KG1 (cell line): ENCODE measurements at places on chromosomes 12 and 14.

DNA sequence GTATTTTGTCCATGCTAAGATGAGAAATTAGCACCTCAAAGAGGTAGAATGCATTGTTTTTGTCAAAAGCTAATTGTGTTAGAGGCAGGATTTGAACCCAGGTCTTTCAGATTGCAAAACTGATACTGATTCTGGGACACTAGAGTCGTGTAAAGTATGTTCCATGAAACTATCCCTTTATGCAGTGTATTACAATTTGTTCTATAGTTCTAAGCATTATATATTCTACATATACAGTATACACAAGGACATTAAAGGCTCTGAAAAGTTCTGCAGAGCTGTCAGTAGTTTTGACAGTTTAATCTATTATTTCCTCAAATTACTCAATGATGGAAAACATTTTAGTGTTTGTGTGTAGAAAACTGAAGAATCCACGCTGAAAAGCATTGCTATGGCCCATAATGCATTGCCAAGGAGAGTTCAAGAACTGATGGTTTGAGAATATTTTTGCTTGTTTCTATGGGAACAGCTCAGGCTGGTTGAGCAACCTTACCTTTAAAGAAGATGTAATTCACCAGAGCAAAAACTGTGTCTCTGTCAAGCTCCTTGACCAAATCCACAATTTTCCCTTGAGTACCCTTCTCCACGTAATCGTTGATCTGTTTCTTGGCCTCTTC, 6.2 kb downstream of the SERPINA1 start:
- DNase-seq: no peak

- no peak for DNase-seq
Observed at GRCh38 chr12:13218641-13219040, 22.1 kb downstream of the EMP1 start.

DNA sequence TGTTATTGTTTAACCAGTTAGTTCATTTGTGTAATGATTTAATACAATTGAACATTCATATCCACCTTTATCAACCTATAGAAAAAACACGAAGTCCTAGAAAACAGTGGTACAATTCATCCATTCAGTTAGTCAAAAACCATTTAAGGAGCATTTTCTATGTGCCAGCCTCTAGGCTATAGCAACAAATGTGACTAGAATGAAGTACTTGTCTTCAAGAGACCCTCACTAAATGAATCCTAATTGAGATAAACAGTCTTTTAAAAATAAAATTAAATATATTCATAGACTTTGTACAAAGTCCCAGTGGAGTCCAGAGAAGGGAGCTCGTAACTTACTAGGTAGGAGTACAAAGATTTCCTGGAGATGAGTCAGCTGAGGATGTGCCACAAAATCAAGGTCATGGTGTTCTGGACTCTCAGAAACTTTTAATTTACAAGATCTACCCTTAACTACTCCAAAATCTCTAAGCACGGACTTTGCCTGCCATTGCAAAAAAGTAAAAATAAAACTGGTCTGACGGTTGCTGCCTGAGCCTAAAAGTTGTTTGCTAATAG, 430.7 kb upstream of the DCN start:
- DNase-seq: no peak

DNA sequence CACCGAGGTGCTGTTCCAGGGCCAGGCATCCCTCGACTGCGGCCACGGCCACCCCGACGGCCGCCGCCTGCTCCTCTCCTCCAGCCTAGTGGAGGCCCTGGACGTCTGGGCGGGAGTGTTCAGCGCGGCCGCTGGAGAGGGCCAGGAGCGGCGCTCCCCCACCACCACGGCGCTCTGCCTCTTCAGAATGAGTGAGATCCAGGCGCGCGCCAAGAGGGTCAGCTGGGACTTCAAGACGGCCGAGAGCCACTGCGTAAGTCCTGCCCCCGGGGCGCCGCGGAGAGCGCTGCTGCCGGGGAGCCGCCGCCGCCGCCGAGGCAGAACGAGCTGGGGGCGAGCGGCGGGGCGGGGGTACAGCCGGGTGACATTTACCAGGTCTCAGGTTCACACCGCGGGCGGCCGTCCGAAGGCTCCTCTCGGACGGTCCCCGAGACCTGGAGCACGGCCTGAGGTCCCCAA, 1.4 kb downstream of the PLXNC1 start:
- DNase-seq: no peak

- DNase-seq: no peak
Observed at GRCh38 chr12:22332202-22332601, 2.3 kb downstream of the ST8SIA1 start.

- no peak for DNase-seq
Observed at GRCh38 chr14:73833530-73834260, 17.9 kb upstream of the PTGR2 start.

GRCh38 chr12:68097386-68097785, 62.2 kb downstream of the IFNG start:
- DNase-seq: no peak

DNA sequence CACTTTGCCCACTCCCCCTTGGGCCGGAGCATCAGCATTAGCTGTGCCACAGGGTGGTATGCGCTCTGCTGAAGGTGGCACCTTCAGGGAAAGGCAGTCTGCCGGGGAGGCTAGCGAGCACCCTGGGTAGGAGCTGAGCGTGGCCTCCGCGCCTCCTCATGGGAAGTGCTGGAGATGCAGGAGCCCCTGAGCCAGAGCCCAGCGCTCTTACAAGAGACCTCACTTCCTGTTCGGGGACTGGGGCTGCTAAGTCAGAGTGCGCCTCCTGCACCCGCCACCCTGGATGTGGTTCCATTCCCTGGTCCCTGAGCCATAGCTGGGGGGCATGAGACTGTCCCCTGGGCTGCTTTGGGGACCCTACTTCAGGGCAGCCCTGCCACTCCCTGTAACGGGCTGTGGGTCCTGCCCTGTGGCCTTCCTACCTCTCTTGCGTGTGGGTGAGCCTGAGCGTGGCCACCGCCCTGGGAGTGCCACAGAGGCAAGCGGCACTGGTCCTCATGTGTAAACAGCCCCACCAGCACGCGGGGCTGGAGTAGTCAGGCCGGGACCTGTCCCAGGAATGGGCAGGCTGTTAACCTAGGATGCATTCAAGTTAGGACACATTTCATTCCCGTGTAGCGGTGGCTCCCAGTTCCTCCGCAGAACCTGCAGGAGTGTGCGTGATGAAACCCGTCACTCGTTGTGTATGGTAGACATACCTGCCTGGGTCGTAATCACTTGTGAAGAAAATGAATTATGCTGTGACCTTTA, 19.4 kb downstream of the COA8 start:
- DNase-seq: no peak

DNA sequence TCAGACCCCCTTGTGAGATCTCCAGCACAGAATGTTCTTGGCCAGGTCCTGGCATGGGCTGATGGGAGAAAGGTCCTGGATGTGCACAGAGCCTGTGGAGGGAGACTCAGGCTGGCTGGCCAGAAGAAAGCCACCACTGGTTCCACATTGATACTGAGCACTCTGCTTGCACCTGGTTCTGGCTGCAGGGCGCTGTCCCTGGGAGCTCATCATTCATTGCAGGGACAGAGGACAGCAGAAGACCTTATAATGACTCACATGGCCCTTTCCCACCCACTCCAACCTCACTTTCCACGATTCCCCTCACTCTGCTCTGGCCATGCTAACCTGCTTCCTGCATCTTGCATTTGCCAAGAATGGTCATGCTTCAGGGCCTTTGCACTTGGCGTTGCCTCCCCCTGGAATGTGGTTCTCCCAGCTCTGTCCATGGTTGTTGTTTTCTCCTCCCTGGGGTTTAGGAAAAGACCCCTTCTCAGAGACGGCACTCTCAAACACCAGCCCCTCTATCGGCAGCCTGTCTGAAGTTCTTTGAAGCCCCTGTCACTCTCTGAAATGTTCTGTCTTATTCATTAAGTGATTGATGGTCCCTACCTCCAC, 10.3 kb downstream of the KRT7 start:
- no peak for DNase-seq

- peak; percentile 69 for DNase-seq
Observed at GRCh38 chr14:34873589-34874385, 1.4 kb downstream of the BAZ1A start.

GRCh38 chr12:124006846-124007713, 34.1 kb downstream of the ZNF664 start:
- DNase-seq: no peak

- no peak for DNase-seq
Observed at GRCh38 chr12:94898388-94898787, 105.1 kb downstream of the NDUFA12 start.

GRCh38 chr12:41234692-41235091, 46.6 kb downstream of the PDZRN4 start:
- DNase-seq: no peak

- DNase-seq: peak; percentile 18
Observed at GRCh38 chr12:91577586-91578539, 395.2 kb upstream of the DCN start.
